ENCODE measurements at places on chromosomes 1 and 21.

DNA sequence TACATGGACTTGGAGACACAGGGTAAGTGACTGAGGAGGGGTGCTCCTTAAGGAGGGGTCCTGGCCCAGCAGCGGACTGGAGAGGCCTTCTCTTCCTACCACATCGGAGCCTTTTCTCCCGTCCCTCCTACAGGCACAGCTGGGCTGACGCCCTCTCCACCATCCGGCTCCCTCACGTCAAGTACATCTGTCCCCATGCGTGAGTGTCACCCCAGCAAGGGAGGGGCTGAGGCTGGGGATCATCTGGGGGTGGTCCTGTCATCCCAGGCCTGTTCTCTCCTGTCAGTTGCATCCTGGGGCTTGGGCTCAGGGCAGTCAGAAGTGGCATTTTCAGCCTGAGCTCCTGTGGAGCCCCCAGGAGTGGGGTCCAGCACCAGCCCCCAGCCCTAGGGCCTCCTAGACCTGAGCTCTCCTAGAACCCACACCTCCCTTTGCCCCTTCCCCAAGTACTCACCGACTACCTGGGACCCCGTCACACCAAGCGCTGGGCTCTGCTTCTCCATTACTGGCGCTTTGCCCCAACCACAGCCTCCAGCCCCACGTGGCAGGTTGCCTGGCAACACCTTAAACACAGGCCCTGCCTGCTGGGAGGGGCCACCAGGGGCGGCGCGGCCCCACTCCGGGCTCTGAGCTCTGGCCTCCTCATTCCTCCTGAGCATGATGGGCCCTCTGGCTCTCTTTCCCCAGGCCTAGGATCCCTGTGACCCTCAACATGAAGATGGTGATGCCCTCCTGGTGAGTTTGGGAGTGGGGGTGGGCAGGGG is 2.3 kb downstream of the LYPLA2 start:
- DNase-seq, result no peak

GRCh38 chr1:96727860-96728259 is 6.3 kb downstream of the PTBP2 start:
- no peak for DNase-seq

DNA sequence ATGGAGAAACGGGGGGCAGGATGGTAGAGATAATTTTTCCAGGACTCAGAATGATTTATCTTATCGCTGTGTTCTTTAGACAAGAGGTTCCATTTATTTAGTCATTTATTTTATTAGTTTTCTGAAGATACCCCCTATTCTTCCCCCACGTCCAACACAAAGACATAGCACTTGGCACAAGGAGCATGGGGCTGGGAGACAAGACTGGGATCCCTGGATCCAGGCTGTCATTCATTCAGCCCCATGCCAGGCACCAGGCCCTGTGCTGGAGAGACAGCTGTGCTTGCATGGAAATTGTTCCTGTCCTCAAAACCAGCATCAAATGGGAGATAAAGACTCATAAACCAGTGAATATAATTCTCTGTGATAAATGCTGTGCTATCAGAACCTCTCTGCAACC is 27.1 kb upstream of the PLXNA2 start:
- DNase-seq, result no peak

- DNase-seq, result no peak
Observed at GRCh38 chr1:178986204-178986603, 39.5 kb upstream of the FAM20B start.

- DNase-seq, result no peak
Observed at GRCh38 chr1:151760597-151761385, 2.5 kb downstream of the MRPL9 start.

DNA sequence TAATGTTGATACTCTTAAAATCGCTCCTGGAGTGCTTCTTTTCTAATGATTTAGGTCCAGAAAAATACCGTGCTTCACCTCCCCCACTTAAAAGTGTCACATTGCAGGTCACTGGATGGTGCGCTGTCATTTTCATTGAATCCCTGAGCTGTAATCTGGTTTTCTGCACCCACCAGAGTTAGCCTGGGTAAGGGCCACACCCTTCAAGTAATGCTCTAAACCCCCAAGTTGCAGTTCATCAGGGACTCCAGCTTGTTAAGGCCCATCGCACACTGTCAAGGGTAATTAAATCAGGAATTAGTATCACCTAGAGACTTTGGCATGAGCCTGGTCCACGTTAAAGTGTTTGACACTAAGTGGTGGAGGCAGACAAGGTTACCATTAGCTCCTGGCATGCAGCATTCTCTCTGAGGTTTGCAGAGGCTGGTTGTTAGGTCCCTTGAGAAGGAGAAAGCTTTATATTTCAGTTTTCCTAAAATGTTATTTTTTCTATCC is 34.0 kb downstream of the ASTN1 start:
- DNase-seq, result no peak

- DNase-seq, result no peak
Observed at GRCh38 chr1:24103879-24104278, 8.1 kb downstream of the MYOM3 start.

DNA sequence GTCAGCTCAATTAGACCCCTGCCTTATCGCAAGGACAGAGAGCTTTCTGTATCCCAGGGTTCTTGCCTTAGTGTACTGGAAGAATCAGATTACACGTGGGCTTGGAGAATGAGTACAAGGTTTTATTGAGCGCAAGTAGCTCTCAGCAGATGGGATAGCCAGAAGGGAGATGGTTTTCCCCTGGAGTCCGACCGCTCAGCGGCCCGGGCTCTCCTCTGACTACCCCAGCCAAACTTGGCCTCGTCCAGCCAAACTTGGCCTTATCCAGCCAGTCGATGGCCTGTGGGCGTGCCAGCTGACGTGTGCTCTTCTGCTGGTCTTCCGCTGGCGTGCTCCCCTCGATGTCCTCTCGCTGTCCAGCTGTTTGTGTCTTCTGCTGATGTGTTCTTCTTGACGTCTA is 136.9 kb downstream of the SYT14 start:
- DNase-seq, result no peak

GRCh38 chr1:1167841-1168450 is 5.7 kb upstream of the TTLL10 start:
- DNase-seq, result no peak

DNA sequence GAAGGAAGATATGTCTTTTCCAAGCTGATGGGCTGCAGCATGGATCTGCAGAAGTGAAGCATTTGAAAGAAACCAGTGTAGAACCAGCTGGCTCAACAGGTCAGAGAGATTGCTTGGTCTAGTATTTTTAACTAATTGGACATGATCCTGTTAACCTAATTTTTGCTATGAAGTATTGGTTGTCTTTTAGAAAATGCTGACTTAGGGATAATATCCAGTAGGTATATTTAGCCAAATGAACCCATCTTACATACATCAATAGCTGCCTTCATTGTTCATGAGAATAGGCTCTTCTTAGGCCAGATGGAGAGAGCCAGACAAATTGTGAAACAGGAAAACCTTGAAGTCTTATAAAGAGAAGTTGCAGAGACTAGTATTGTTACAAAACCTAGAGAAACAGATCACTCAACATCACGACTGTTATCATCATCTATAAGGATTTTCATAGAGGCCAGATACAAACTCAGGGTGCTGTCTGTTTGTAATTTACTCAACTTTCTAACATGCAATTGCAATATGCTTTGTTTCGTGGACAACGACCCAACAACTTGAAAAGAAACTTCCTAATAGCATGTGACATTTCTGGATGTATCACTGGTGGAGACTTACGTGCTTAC is 148.2 kb downstream of the DISC1 start:
- DNase-seq, result no peak

GRCh38 chr21:36132696-36133095 is 2.2 kb upstream of the CBR3 start:
- DNase-seq, result no peak

DNA sequence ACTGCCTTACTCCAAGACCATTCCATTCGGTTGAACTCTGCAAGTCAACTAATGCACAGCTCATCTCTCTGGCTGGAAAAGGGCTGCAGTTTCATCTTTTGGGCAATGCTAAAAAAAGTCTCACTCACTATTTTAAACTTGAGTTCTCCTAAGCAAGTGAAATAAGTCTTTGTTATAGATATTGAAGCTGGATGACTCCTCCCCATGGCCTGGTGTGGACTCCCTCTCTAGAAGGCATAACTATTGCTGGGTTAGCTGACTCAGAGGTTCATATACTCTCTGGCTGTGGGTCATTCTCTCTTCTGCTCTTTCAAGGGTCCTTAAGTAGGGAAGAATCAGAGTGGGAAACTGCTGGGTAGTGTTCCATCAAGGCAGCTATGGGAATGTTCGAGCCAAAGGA is 88.0 kb downstream of the XCL2 start:
- DNase-seq, result no peak

- DNase-seq, result no peak
Observed at GRCh38 chr1:18644973-18645746, 14.5 kb downstream of the PAX7 start.

- DNase-seq, result no peak
Observed at GRCh38 chr1:234922987-234923386, 205.7 kb downstream of the TOMM20 start.

DNA sequence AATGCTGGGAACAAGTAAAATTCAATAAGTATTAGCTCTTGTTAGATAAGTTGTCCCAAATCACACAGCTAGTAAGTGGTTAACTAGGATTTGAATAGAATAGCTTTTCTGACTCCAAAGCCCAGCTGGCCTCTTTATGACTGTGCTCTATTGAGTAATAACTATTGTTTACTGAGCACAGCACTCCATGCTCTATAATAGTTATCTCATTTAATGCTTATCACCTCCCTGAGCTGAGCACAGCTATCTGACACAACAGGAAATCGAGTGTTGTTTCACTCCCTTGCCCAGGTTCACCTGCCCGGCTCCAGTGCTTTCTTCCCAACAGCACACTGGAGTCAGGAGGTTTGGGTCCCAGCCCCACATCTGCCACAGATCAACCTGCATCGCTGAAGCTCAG is 38.8 kb upstream of the STMN1 start:
- DNase-seq, result no peak

DNA sequence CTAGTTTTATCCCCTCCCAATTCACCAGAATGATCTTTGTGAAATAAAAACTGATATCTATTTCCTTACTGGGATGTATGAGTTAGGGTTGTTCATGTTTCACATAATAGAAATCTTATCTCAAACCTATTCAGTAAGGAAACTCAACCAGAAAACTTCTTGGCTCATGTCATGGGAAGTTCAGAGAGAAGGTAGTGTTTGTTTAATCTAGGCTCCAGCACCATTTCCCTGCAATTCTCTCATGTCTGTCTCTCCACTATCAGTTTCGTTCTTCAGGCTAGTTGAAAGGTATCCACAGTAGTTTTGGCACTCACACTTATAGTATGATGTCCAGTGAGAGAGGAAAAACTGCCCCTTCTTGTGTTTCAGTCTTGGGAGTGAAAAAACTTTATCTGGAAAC is 34.6 kb upstream of the UHMK1 start:
- no peak for DNase-seq

DNA sequence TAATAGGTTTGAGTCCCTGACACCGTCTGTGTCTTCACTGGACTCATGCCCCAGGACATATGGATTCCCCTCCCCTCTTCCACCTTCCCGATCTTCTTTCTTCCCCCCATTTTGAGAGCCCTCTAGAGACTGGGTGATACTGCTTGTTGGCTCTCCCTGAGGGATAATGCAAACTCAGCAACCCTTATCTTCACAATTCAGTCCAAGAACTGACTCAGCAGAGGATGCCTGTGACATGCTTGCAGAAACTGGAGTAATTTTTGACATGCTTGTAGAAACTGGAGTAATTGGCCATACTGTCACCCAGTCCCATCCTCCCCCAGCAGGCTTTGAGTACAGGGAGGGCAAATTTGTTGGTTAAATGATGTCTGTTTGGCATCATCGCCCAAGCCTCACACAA is 127.6 kb upstream of the CTTNBP2NL start:
- DNase-seq, result no peak

- no peak for DNase-seq
Observed at GRCh38 chr1:31615939-31616338, 1.6 kb upstream of the HCRTR1 start.

- no peak for DNase-seq
Observed at GRCh38 chr1:21114431-21114830, 62.3 kb downstream of the EIF4G3 start.

GRCh38 chr1:226940029-226940805 is at the start of gene COQ8A:
Gene COQ8A, plus strand, starts transcription at chr1:226940294. Its CDS starts 21,092 bp downstream, at chr1:226961386.
- DNase-seq, result peak; percentile 96

- no peak for DNase-seq
Observed at GRCh38 chr1:182268669-182269068, 122.9 kb downstream of the GLUL start.

- DNase-seq, result no peak
Observed at GRCh38 chr1:49465486-49466185, 558.1 kb downstream of the AGBL4 start.

- DNase-seq, result no peak
Observed at GRCh38 chr1:234839663-234840062, 229.7 kb upstream of the IRF2BP2 start.

DNA sequence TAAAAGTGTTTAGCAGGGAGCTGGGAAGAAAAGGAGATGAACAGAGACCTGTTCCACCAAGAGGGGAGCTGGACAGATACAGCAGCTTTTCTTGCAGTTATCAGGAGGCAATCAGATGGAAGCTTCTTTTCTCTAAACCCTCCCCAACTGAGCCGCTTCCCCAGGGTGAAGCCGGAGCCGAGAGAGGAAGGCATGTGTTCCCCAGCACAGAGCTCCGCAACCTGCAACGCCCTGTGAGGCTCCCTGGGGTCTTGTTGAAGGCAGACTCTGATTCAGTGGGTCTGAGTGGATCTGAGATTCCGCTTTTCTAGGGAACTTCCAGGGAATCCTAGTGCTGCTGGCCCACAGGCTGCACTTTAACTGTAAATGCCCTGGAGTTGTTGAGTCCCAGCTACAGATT is 139.1 kb upstream of the COA6 start:
- no peak for DNase-seq

- no peak for DNase-seq
Observed at GRCh38 chr1:91792489-91793071, 93.4 kb downstream of the TGFBR3 start.

DNA sequence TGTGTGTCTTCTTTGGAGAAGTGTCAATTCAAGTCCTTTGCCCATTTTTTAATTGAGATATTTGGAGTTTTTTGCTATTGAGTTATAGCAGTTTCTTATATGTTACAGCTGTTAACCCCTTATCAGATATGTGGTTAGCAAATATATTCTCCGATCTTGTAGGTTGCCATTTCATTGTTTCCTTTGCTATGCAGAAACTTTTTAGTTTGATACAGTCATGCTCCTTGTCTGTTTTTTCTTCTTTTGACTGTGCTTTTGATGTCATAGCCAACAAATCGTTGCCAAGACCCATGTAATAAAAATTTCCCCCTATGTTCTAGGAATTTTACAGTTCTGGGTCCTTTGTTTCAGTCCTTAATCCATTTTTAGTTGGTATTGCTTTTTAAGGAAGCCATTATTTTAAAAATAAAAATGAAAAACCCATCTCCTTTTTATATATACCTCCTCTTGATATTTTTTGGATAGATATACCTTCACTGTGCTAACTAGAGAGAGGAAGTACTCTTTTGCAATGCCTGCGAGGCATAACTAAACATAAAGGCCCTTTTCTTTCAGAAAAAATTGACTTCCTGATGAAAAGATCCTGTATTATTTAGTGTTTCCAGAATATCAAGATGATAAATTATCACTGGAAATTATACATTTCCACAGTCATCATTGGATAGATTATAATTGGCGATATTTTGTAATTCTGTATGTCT is 127.8 kb downstream of the HS2ST1 start:
- DNase-seq, result no peak

- no peak for DNase-seq
Observed at GRCh38 chr21:45487161-45487806, 55.0 kb downstream of the SLC19A1 start.

GRCh38 chr1:11898086-11898785 is 28.0 kb downstream of the KIAA2013 start:
- DNase-seq, result no peak

All from esophagus squamous epithelium (tissue), 5 donors.